Ovary (tissue), 10 donors: ENCODE measurements at places on chromosomes 7 and 10. TPM values are rescaled to one million over a fixed set of nuclear protein-coding genes. Genes with fewer than 3 reads are reported as not detected.

- H3K27me3 ChIP-seq, result no peaks in the 10 kb centered on the region
- H3K36me3 ChIP-seq, result no peaks in the 10 kb centered on the region
- no peak for DNase-seq
These were observed 85.5 kb upstream of the CACUL1 start for GRCh38 chr10:118840071-118840775.

GRCh38 chr7:27188386-27189294, 3.6 kb upstream of the HOXA11 start:
- H3K27me3 ChIP-seq, result peaks cover 20% of the 10 kb centered on the region
- peaks cover 4% of the 10 kb centered on the region for H3K4me1 ChIP-seq
- H3K36me3 ChIP-seq, result no peaks in the 10 kb centered on the region
- DNase-seq, result no peak
- H3K27ac ChIP-seq, result no peak overlapping the region

DNA sequence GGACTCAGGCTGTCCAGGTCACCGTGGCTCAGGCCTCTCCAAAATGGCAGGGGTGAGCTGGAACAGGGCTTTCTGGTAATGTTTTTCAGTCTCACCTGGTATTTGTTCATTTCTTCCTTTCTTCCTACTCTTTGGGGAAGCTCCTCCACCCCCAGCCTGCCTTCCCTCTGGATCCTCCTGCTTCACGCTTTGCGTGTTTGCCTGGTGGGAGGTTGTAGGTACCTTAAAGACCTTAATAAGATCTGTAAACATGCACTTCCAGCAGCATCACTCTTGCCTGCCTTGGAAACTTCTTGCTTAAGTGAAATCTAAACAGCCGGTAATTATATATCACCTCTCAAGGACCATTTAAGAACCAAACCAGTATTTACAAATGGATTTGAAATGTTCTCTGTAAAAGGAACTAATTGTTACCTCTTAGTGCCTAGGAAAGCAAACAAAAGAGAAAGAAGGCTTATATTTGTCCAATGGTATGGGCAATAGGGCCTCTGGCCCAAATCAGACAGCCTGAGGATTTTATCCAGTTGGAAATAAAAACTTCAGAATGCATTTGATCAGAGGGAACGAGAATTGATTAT, 339.9 kb downstream of the CCSER2 start:
- H3K4me1 ChIP-seq, result no peaks in the 10 kb centered on the region
- no peak overlapping the region for H3K27ac ChIP-seq
- no peak for DNase-seq
- no peak overlapping the region for H3K4me3 ChIP-seq
- H3K36me3 ChIP-seq, result no peaks in the 10 kb centered on the region

Gene ACHE
- 0.37 TPM for polyA plus RNA-seq

DNA sequence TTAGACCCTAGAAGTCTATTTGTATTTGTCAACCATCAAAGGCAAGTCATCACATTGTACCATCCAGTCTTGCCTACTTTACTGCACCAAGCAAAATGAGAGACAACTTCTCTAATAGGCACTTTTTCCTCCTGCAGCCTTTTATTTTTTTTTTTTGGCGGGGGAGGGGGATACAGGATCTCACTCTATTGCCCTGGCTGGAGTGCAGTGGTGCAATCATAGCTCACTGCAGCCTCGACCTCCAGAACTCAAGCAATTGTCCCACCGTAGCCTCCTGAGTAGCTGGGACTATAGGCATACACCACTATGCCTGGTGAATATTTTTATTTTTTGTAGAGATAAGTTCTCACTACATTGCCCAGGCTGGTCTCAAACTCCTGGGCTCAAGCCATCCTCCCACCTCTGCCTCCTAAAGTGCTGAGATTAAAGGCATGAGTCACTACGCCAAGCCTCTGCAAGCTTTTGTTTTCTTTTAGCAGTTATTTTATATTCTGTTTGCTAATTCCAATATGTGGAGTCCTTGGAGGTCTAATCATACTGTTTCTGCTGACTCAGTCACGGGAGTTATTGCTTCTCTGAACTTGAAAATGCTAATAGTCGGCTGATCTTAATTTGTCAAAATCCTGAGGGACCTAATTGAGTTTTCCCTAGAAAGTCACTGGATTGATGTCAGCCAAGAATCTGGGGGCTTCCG, 14.2 kb downstream of the KPNA7 start:
- no peak for DNase-seq
- H3K4me1 ChIP-seq, result peaks cover 2% of the 10 kb centered on the region
- no peak overlapping the region for H3K27ac ChIP-seq
- no peak overlapping the region for H3K4me3 ChIP-seq
- no peaks in the 10 kb centered on the region for H3K36me3 ChIP-seq

- no peaks in the 10 kb centered on the region for H3K36me3 ChIP-seq
- H3K4me1 ChIP-seq, result no peaks in the 10 kb centered on the region
- no peak for DNase-seq
- H3K4me3 ChIP-seq, result no peak overlapping the region
- H3K27me3 ChIP-seq, result no peaks in the 10 kb centered on the region
These were observed 649.2 kb downstream of the SORCS1 start for GRCh38 chr10:106515206-106515790.
